ENCODE measurements at places on chromosomes 5 and 9. TPM values are rescaled to one million over a fixed set of nuclear protein-coding genes. Genes with fewer than 3 reads are reported as not detected.

PCDHGB4 gene
- total RNA-seq: 10.2 TPM

DNA sequence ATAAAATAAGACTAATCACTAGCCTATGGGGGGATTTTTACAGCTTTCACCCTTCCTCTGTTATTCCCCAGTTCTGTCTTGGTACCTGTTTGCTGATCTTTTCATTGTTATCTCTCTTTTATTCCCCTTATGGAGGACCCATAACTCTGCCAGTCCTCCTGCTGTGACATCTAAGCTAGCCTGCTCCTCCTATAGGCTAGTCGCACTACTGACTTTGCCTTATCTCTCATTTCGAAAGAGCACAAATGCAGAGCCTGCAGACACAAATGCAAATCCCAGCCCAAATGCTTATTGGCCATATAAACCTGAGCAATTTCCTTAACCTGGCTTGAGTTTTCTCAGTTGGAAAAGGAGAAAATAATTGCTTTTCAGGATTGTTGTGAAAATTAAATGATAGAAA, 59.1 kb upstream of the CAMK4 start:
- no peak for DNase-seq

IFNB1 gene
- total RNA-seq: not detected

DNA sequence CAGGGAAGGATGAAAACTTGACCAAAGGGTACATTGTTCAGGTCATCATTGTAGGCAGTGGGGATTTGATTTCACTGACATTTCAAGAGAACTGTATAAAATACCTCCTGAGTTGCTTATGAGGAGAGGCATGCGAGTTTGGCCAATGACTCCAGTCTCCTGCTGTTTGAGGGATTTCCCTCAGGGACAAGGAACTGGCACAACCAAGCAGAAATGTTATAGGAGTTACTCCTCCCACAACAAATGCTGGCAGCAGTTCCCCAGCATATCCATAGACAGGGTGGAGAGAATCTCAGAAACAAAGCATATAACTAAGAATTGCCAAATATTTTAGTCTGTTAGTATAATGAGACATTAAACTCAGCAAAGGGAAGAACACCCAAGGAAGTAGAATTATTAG, 47.2 kb upstream of the FBXL7 start:
- DNase-seq: no peak

DNA sequence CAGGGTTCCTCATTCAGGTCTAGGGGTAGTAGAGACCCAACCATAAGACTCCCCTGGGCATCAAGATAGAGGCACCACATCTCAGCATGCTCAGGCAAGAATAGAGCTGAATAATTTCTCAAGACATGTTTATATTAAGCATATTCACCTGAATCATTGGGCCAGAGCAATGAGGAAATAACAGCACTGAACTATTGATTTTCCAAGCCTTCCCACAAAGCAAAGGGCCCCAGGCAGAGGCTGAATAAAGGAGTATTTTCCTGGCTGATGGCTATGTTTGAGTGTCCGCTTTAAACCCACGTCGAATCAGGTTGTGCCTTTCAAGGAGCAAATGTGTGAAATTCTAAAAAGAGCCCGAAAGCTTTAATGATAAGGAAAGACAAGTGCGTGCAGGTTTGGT, 129.2 kb downstream of the HSD17B3 start:
- no peak for DNase-seq

F2RL1 gene
- 20.1 TPM for total RNA-seq

SPINK6 gene
- 1.2 TPM for total RNA-seq

DNA sequence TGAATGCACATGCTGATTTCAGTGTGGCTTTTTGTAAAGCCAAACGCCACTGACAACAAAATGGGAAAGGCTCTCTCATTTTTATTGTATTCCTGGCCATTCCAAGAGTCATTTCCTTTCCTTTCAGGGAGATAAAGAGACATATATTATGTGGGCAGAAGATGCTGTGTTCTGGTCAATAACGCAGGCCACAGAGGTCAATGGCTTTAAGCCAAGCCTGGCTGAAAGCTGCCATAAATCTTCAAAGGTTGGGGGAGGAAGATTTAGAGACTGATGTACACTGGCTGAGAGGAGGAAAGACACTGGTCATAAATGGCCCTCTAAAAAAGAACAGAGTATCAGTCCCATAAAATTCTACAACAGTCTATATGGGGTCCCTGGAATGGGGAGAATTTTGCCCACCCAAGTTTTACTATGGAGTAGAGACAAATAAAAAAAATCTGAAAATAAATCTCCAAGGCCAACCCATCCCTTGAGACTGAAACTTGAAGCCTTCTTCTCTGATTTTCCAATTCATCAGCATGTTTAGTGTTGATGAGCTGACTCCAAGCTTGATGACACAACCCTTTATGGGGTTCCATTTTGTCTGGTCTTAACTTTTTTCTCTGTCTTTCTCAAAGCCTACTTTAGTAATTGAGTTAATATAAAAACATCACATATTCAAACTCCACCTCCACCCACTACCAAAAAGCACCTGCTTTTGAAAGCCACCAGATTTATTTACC, 152.1 kb upstream of the SLC24A2 start:
- DNase-seq: no peak

C5orf52 gene
- not detected for total RNA-seq

BTNL9 gene
- 1.3 TPM for total RNA-seq
